HS-27A (cell line): ENCODE measurements at places on chromosomes 3 and 15.

- no peak for DNase-seq
Measured at GRCh38 chr3:195411836-195412235, 31.0 kb downstream of the ACAP2 start.

DNA sequence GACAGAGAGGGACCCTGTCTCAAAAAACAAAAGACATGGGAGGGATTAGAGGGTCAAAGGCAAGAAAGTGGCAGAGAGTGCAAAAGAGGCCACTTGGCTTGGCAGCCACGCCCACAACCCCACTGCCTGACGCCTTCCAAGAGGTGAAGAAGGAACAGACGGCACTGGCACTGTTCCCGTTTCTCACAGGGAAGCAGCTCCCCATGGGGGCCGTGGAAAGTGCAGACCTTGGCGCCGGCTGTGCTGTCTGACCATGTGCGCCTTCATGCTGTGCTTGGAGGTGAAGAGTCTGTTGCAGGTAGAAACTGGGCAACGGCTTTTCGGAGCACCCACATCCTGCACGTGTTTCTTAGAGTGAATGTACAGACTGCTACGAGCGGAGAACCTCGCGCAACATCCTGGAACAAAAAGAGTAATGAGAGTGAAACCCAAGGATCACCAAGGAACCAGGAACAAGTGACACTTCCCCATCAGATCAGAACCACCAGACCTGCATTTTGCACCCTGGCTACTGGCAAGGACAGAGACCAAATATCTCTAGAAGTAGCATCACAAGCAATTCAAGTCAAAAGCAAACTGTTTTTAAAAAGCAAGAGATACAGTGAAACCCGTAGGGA lies 9.7 kb downstream of the ZXDC start:
- DNase-seq: no peak

GRCh38 chr3:186425788-186426730 lies 64.0 kb upstream of the DGKG start:
- no peak for DNase-seq

- no peak for DNase-seq
Measured at GRCh38 chr3:129289201-129289921, 10.7 kb downstream of the HMCES start.

GRCh38 chr3:110015231-110015963 lies 678.1 kb upstream of the DPPA4 start:
- no peak for DNase-seq

- DNase-seq: peak; percentile 91
Measured at GRCh38 chr3:127734754-127735473, 62.2 kb downstream of the ABTB1 start.

- no peak for DNase-seq
Measured at GRCh38 chr15:81229586-81229985, 32.9 kb downstream of the IL16 start.

DNA sequence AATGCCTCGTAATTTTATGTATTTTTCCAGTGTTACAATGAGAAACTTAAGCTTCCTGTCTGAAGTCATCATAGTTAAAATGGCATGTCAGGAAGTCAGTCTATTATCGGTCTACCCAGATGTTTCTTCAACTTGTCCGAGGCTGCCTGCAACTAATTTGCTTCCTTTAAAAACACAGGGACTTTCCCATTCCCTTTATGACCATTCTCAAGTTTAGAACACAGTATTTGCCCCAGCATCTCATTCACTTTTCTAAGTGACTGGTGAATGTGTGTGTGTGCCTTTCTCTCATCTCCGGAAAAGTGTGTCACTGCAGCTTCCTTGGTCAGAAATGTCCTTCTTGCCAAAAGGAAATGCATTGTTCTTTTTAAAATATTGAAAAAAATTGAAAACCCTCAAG lies 466.6 kb downstream of the RAP2B start:
- no peak for DNase-seq

DNA sequence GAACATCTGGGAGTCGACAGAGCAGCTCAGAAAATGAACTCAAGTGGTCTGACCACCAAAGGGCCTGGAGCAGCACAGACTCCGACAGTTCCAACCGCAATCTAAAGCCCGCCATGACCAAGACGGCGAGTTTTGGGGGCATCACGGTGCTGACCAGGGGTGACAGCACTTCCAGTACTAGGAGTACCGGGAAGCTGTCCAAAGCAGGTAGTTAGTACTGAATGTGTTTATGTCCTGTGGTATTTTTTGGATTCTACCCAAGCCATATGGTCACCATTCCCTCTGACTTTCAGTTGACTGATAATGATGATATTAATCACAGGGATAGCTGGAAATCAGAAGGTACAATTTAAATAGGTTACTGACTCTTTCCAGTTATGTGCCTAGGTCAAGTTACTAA lies 82.3 kb downstream of the ARPP21 start:
- DNase-seq: no peak

DNA sequence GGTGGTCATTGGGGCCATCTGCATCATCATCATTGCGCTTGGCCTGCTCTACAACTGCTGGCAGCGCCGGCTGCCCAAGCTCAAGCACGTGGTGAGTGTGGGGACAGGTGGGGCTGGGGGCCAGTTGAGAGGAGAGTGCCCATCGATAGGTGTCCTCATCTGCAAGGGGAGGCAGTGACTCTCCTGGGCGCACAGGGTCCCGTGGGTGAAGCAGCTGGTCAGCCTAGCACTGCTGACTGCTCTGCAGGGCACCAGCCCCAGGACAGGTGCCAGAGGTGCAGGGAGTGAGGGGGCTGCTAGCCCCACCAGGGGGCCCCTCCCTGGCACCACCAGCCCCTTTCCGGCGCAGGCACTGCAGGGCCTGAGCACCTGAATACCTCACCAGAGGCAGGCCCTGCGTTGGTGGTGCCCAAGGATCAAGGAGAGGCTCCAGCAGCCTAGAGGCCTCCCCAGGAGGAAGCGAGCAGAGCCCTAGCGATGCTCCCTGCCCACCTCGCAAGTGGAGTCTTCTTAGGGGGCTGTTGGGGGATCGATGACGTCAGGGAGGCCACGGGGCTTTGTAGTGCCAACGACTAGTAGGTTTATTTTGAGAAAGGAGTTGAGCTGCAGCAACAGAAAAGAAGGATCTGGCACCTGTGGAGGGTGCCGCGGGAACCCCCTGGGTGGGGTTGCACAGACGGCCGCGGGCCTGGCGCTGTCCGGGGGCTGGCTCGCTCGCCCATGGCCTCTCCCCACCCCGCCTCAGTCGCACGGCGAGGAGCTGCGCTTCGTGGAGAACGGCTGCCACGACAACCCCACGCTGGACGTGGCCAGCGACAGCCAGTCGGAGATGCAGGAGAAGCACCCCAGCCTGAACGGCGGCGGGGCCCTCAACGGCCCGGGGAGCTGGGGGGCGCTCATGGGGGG lies 976 bp upstream of the ABTB1 start:
- DNase-seq: no peak

DNA sequence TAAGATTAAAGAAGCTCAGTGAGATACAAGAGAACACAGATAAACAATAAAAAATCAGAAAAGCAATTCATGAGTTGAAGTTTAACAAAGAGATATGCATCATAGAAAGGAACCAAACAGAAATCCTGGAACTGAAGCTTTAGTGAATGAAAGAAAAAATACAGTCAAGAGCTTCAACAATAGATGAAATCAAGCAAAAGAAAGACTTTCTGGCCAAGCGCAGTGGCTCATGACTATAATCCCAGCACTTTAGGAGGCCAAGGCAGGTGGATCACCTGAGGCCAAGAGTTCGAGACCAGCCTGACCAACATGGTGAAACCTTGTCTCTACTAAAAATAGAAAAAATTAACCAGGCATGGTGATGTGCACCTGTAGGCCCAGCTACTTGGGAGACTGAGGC lies 301.6 kb upstream of the MANF start:
- no peak for DNase-seq

DNA sequence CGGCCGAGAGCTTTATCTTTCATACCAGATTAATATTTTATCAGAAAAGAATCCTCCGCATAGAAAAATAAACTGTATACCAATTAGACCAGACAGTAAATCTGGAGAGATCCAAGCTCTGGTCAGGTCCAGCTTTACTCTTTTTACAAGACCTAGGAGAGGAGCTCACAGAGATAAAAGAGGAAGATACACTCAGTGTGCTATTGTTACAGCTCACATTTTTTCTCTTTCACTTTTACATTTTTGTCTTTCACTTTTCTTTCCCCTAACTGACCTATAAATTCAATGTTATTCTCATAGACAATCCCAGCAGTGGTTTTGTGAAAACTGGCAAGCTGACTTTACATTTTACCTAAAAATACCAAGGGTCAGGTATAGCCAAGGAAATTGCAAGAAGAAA lies 55.8 kb downstream of the GUCA1C start:
- no peak for DNase-seq

GRCh38 chr3:2166552-2166951 lies 67.9 kb downstream of the CNTN4 start:
- DNase-seq: no peak

- no peak for DNase-seq
Measured at GRCh38 chr3:10106919-10107318, 1.1 kb downstream of the FANCD2OS start.

- no peak for DNase-seq
Measured at GRCh38 chr3:41304593-41304992, 105.3 kb downstream of the CTNNB1 start.

DNA sequence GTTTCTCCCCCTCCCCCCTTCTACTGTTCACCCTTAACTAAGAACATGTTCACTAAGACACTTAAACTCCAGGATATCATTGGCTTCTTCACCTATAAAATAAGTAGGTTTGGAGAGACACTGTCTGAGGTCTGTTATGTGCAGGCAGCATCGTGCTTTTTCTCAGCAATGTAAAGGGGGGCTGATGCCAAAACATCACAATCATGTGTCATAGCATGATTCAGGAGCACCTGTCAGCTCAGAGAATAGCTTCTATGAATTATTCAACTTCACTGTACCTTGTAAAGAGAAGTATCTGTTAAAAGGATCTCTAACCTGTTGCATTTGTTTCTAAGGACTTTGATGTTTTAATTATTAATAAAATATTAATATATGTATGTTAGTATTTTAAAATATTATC lies 211.4 kb upstream of the EPHA3 start:
- DNase-seq: no peak

DNA sequence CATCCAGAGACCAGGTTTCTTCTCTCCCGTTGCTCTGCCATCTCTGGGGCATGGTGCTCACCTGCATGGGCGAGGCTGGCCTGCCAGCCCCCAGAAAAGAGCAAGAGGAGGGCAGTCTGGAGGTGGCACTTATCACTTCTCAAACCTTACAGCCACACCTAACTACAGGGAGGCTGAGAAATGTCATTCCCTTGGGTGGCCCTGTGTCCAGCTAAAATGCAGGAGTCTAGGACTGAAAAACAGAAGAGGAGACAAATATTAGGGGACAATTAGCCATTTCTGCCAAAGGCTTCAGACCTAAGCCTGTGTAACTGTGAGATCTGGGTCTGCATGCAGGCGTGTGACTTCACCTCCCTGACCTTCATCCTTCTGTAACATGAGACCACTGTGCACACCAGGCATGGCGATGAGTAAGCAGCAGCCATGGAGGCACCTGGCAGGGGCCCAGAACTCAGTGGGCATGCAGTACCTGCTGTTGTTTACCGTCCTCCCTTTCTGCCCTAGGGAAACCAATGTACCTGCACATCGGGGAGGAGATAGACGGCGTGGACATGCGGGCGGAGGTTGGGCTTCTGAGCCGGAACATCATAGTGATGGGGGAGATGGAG lies 83.4 kb downstream of the MESD start:
- DNase-seq: peak; percentile 40

DNA sequence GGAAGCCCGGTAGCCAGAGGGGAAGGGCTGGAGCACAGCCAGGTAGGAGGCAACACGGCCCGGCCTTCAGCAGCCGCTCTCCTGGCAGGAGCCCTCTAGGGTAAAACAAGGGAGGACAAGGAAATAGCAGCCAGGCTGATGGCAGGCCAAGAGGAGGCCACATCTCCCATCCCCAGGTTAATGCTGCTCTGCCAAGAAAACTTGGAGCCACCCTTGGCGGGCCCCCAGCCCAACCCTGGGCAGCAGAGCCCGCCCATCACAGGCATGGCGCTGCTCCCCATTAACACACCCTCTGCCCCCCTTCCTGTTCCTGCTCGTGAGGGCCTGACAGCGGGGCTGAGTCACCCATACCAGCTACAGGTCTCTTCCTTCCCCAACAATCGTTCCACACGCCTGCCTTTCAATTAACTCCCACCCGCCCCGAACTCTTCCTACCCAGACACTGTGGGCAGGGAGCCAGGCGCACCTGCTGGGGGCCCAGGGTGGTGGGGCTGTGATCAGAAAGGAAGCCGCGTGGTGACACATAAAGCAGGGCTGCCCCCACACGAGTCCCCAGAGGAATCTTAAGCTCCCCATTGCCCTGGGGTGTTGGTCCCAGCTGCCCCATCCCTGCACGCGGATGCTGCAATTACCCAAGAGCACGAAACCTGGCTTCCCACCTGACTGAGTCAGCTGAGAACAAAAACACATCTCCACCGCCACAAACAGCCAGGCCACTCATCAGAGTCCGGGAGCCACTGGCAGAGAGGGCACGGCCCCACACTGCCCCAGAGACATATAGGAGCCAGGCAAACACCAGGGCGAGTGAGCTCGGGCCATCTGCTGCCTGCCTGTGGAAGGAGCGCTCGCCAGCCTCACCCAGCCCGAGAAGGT lies at the start of gene C15orf62:
Gene C15orf62, plus strand, starts transcription at position 707 of the 873 bp plus-strand sequence. CDS start 516 bp downstream, outside the sequence.
- DNase-seq: no peak

DNA sequence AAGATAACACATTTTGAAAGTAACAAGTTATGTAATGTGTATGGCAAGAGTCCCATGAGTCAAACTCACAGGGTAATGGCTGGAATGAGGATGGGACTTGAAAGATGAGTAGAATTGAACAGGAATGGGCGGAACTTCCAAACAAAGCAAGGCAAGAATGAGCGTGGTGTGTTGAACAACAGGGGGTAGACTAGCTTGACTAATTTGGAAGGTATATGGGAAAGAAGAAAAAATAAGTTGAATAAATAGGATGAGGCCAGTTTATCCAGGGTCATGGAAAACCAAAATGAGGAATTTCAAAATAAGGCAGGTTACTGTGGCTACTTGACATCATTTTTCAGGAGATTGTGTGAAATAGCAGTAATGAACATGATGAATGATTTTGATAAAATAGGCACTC lies 2.5 kb upstream of the DPH6 start:
- DNase-seq: no peak

DNA sequence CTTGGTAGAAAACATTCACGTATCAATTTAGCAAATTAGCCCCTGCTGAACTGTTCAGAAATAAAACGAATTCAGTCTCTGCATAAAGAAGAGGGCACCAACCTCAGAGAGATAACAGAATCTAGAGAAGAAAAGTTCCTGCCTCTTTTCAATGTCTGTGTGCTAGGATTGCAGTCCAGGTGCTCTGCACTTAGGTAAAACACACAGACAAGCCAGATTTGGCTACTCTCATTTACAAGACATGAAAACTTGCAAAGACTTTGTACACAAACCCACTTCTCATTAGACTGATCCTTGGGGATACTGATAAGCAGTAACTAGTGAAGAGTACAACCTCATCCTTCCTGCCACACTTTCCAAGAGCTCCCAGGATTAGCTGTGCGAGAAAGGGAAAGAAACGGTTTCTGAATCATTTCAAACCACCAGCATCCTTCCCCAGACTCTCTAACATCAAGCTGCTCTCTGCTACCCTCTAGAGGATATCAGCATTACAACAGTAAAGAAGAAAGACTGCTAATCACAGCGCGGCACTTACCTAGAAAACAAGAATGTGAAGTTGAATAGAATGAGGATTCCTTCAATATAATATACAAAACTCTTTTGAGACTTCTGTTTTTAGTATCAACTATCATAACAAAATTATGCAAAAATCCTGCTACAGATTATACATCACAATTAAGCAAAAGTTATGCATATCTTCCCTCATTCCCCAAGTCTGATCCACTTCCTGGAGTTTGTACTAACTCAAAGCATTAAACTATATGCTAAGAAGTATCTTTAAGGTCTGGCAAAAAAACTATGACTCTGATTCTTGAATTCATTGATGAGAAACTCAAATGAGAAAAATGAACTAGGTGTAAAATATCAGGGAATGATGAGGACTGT lies 306.4 kb downstream of the MAGI1 start:
- peak; percentile 43 for DNase-seq
